Stimulated activated CD4-positive, alpha-beta T cell treated with anti-CD3 and anti-CD28 coated beads, Interleukin-2, amount 100 ng/mL, for 24 hours (primary cell): ENCODE measurements at places on chromosomes 2 and 18.
A peak's percentile ranks its signal among the peaks of the same experiment; 100 is the strongest.

DNA sequence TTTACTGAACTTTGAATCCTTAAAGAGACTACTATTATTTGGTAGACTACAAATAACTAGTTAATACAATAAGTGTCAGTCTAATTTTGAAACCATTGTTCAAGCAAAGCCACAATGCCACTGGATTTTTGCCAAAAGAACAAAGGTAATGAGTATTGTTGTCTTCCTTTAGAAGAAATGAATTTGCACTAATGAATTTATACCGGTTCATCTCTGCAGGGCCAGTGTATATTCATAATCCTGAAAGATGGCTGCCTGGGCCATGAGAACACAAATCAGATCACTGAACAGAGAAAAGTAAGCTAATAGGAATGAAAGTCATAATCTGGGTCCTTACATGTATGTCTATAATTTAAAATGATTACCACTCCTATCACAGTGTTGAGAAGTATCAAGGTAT is 31.2 kb downstream of the GCFC2 start:
- DNase-seq, result no peak

DNA sequence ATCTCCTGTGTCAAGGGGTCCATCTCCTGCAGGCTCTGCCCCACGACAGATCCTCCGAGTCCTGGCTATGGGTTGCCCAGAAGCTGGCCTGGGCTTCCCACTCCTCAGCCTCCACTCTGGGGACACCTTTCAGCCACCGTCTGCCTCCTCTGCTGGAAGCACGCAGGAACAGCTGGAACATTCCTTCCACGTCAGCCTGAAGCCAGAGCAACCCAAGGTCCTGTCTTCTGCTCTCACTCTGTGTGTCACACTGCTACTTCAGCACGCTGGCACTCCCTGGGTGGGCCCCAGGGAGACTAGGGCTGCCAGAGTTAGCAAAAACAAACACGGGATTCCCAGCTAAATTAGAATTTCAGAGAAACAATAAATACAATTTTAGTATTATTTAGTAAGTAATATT is 148.8 kb downstream of the HRH4 start:
- DNase-seq, result no peak

DNA sequence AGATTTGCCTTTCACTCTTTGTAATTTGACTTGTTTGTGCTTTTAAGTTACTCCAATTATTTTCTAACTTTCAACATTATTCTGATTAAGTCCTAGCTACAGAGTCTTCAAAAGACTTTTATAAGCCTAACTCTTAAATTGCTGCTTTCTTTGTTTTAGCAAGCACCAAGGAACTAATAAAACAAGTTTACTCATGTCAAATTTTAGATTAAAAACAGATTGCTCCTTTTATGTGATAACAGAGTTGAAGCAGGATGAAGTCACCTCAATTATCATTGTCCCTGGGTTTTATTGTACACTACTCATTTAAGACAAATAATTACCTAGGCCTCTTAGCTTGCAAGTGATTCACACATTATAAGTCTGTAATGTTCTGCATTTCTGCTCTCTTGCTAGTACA is 678.4 kb downstream of the ERBB4 start:
- no peak for DNase-seq

GRCh38 chr18:61388010-61388409 is 54.8 kb downstream of the CDH20 start:
- no peak for DNase-seq

- DNase-seq, result peak; percentile 54
These were observed 23.6 kb upstream of the RBM44 start for GRCh38 chr2:237774811-237775553.
